Prostate gland (tissue), 2 donors: ENCODE measurements at places on chromosomes 2 and 18.

GRCh38 chr2:190887089-190887488, 6.5 kb downstream of the GLS start:
- DNase-seq: no peak

GRCh38 chr2:66580166-66581049, 145.5 kb downstream of the MEIS1 start:
- DNase-seq: no peak

DNA sequence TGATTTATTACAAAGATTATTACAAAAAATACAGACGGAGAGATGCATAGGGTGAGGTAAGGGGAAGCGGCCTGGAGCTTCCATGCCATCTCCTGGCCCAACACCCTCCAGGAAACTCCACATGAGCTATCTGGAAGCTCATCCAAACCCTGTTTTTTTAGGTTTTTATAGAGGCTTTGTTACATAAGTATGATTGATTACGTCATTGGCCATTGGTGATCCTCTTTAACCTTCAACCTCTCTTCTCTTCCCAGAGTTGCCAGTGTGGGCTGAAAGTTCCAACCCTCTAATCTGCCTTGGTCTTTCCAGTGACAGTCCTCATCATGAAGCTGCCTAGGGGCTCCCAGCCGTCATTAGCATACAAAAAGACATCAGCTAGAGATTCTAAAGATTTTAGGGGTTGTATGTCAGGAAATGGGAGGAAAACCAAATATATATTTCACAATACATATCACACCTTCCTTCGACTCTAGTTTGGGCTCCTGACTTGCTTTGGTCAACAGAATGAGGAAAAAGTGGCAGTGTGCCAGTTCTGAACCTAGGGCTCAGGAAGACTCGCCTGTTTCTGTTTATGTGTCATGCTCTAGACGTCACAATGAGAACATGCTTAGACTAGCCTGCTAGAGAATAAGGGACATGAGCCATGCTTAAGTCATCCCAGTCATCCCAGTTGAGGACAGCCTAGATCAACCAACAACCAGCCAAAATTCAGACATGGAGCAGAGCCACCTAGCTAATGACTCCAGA, 54.1 kb downstream of the ETAA1 start:
- DNase-seq: peak; percentile 40

- DNase-seq: no peak
Measured at GRCh38 chr2:113157897-113158753, 15.6 kb upstream of the PSD4 start.

GRCh38 chr2:76008001-76008702, 297.4 kb upstream of the GCFC2 start:
- DNase-seq: peak; percentile 5

- DNase-seq: no peak
Measured at GRCh38 chr18:9217743-9218451, 81.3 kb downstream of the ANKRD12 start.
